ENCODE measurements at places on chromosomes 12 and 14.

DNA sequence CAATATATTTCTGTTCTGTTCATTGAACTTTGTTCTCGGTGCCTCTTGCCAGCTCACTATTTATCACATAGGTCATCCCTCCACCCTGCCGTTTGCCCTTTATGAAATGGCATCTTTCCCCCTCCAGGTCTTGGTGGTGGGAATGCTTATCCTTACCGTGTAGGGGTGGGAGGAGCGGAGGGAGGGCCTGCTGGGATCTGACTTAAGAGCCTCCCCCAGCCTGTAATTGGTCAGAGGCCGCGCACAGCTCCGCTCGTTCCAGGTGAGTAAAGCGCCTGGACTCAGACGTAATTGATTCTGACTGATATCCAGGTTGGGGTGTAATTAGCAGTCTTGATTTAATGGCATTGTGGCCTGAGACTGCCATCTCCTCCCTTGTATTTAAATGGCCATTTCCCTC is 185.3 kb downstream of the TSPAN9 start:
- DNase-seq, result no peak

DNA sequence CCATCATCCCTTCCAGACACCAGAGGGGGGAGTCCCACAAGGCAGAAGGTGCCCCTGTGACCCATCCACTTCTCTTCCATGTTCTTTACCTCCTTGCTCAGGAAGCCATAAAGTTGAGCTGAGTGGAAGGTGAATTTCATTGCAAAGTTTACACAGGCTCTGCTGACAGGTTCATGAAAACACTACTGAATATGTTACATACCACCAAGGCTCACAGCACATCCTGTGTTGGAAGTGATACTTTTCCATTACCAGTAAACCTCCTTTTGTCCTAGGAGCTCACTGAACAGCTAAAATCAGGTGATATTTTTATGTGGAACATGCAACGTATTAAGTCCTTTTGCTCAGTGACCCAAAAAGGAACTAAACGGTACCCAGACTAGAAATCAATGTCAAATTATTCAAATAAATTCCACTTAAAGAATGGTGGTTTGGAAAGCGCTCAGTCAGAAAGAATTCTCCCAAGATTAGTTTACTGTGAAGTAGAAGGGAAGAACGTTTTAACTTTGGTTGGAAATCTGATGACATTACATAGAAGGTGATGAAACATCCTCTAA is 196.2 kb upstream of the NUDT4 start:
- DNase-seq, result no peak

GRCh38 chr12:122199484-122200355 is 3.8 kb upstream of the B3GNT4 start:
- DNase-seq, result no peak

GRCh38 chr14:67514650-67515385 is 18.3 kb upstream of the PLEKHH1 start:
- peak; percentile 55 for DNase-seq

- no peak for DNase-seq
These were observed 221.9 kb upstream of the EGLN3 start for GRCh38 chr14:34172550-34173368.

- no peak for DNase-seq
These were observed 20.6 kb downstream of the PKP2 start for GRCh38 chr12:32876004-32876403.

DNA sequence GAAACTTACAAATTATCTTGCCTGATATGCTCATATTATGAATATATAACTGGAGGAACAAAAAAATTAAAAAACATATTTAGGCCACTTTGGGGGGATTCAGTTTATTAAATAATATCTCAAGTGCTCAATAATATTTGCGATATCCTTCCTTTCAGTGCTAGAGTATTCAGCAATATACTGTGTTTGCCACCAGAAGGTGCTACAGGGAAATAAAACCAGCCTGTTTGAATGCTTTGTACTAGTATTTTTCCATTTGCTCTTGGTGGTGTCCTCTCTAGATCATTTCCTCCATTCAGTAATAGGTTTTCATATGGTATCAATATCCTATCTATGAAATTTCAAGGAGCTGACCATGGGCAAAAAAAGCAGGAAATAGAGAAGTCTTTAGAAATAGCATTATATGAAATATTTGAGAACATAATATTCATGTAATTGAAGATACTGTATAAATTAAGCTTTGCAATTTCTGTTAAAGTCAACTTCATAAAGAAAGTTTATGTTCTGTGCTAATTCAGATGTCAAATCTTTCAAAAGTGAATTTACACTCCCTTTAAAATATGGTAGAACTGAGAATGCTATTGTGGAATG is 106.2 kb upstream of the NAV3 start:
- DNase-seq, result peak; percentile 34

DNA sequence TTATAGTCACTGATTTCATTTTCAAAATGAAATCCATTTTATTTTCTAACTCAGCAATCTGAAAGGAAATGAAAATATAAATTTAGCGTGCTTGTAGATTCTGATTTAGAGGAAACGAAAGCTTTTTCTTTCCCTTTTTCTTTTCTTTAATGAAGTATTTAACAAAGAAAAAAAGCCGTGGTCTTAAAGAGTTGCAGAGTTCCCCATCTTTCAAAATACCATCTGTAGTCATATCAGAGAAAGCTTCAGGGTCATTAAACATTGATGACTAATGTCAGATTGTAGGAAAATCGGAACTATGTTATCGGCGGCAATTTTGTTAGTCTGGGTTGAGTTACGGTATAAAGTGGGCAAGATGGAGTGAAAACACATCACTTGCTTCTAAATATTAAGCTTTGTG is 32.3 kb downstream of the DRAM1 start:
- DNase-seq, result no peak

- DNase-seq, result no peak
These were observed 12.4 kb downstream of the FBRSL1 start for GRCh38 chr12:132502149-132502881.

DNA sequence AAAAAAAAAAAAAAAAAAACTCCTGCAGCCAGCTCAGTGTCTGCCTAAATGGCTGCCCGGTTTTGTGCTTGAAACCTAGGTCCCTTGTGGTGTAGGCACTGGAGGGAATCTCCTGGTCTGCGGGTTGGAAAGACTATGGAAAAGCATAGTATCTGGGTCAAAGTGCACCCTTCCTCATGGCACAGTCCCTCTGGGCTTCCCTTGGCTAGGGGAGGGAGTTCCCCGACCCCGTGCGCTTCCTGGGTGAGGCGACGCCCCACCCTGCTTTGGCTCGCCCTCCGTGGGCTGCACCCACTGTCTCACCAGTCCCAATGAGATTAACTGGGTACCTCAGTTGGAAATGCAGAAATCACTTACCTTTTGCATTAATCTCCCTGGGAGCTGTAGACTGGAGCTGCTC is 14.3 kb downstream of the PTCSC3 start:
- DNase-seq, result no peak

DNA sequence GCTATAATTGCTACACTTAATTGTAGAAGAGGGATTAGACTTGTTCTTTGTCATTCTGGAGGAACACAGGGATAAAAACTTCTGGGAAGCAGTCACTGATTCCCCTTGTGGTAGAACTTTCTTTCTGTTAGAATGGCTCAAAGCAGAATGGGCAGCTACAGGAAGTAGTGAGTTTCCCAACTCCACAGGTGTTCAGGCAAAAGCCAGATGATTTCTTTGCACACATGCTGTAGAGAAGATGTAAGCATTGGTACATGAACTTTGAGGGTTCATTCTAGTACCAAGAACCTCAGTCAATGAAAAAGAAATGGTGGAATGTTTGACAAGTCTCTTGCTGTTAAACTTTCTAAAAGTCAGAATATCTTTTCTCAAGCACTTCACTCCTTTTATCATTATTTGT is 4.3 kb downstream of the NDUFA9 start:
- DNase-seq, result no peak

DNA sequence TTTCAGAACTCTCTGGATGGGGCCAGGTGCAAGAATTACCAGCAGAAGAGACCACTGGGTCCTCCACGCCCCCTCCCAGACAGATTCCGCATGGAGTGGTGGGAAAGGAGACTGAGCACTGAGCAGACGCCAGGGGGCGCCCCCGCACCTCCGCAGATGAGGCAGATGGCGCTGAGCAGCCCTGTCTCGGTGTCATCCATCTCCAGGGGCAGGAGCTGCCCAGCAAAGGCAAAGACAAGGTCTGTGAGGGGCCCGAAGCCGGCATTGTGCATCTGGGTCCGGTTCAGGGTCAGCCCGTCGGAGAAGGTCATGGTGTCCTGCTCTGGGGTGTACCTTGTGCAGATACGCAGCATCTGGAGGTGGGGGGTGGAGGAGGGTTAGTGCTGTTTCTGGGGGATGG is 6.3 kb upstream of the ITGB7 start:
- DNase-seq, result peak; percentile 80

- no peak for DNase-seq
These were observed 205.7 kb downstream of the EGLN3 start for GRCh38 chr14:33745163-33745562.

- DNase-seq, result no peak
These were observed 66.4 kb downstream of the ATXN2 start for GRCh38 chr12:111532751-111533150.

GRCh38 chr12:65327207-65328076 is 49.0 kb downstream of the MSRB3 start:
- no peak for DNase-seq

- no peak for DNase-seq
These were observed 213.4 kb downstream of the EGLN3 start for GRCh38 chr14:33737446-33737845.

DNA sequence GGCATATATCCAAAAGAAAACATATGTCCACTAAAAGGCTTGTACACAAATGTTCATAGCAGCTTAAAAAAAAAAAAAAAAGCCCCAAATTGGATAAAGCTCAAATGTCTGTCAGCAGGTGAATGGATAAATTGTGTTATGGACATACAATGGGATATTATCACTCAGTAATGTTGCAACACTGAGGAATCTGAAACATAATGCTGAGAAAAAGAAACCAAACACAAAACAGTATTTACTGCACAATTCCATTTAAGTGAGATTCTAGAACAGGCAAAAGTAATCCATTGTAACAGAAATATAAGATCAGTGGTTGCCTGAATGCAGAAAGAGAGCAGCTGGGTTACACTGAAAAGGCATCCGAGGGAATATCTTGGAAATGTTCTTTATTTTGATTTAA is 117.9 kb downstream of the SLC15A5 start:
- no peak for DNase-seq

DNA sequence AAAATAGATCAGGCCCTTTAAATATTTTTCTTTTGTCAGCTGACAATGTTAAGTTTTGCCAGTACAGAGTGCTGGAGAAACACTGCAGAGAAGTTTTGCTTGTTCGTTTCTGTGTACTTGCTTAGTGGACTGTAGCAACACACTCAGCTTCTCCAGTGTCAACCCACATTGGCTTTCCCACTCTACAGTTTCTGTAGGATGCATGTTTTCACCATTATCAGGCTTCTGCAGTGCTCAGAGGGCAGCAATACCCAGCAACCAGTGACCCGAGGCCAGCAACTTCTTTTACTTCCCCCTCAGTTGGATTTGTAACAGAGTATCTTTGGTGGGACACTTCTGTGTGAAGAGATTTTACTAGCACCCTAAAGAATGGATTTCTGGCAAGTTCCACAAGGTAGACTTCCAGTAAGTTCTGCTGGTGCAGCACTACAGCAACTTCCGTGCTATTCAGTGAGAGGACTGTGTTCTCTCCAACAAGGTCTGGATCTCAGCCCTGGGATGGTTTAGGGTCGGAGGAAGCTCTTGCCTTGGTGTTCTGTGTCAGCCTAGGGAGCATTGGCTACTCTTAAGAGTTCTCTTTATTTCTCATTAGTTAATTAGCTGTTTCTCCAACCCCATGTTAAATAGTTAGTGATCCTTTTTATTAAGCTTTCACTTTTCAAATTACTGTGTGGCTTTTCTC is 70.4 kb downstream of the FUT8 start:
- no peak for DNase-seq

DNA sequence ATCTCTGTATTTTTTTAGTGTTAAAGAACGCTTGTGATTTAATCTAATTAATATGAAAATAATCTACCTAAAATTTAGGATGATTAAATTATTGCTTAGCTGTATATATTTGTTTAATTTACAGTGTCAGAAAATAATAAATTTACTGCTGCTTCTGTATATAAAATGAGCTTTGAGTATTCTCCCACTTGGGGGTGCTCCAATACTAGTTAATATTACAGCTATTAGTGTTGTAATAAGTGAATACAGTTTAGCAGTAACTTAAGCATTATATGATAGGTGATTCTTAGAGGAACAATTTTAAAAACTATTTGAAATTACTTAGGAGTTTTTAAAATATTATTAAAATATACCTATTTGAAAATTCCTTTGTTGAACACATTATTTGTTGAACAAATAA is 62.2 kb downstream of the PAPOLA start:
- peak; percentile 30 for DNase-seq

Data from COR-L47 (cell line).